ENCODE measurements at places on chromosomes 13 and 19. TPM values are rescaled to one million over a fixed set of nuclear protein-coding genes. Genes with fewer than 3 reads are reported as not detected.

GRCh38 chr19:55619286-55619685, 5.1 kb downstream of the ZNF784 start:
- DNase-seq, result no peak

DNA sequence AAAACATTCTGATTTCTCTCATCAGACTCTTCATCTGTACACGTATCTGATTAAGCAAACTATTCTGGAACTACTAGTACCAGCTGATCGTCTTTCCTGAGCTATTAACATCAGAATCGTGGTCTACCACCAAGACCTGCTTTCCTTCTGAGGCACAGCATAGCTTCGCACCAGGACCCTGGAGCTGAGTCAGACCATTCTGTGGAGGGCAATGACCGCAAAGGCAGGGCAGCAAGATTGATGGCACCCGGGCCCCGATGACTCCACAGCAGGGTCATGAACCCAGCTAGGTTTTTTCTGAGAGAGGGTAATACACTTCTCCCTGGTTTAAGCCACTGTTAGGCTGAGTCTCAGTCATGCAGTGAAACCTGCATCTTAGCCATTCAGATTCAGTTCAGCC, 158.7 kb upstream of the GPR12 start:
- DNase-seq, result no peak

GRCh38 chr19:45471931-45472562, 4.3 kb downstream of the FOSB start:
- no peak for DNase-seq

- no peak for DNase-seq
Measured at GRCh38 chr13:31168166-31168565, 6.5 kb upstream of the HSPH1 start.

DNA sequence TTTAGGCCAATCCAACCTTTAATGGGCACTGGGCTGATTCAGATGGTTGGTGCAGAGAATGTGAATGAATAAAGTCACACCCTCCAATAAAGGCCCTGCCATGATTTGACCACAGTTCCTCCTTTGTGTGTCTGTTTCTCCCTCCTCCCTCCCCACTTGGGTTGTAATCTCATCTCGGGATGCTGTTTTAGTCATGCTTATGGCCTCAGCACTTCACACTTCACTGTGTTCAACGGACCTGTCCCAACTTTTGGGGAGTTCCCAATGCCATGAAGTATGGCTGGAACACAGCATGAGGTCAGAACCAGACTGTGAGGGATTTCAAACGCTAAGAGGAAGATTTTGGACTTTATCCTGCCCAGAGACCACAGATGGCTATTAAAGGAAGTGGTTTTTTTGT, 5.6 kb upstream of the RAB8A start:
- DNase-seq, result no peak

DNA sequence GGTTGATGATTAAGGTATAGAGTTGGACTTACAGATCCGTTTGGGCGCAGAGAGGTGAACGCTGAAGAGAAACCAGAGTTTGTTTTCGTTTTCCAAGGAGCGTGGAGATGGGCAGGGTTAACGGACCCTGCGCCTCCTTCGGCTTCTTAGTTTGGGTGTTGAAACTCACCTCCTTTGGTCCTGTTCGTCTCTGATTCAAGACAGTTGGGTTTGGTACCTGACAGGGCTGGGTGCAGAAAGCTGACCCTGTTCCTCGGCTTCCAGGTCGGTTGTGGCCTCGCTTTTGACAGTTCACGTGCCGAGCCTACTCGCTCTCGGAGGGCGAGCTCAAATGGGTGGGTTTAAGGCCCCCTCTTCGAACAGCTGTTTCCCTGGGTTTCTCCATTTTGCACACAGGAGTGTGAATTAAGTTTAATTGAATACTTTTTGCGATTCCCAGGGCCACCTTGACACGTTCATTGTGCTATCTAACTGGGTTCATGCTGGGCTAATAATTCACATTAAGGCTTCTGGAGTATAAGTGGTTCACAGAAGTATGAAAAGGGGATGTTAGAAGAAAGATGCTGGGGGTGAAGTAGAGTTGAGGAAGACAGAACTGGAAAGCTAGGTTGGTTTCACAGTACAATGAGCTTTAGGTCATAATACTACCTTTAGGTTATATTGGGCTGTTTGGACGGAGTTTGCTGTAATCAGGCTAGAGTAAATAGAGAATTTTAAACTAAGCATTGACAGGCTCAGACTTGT, 638 bp downstream of the USPL1 start:
- no peak for DNase-seq

The CARM1 gene
- total RNA-seq, result 78.3 TPM

DNA sequence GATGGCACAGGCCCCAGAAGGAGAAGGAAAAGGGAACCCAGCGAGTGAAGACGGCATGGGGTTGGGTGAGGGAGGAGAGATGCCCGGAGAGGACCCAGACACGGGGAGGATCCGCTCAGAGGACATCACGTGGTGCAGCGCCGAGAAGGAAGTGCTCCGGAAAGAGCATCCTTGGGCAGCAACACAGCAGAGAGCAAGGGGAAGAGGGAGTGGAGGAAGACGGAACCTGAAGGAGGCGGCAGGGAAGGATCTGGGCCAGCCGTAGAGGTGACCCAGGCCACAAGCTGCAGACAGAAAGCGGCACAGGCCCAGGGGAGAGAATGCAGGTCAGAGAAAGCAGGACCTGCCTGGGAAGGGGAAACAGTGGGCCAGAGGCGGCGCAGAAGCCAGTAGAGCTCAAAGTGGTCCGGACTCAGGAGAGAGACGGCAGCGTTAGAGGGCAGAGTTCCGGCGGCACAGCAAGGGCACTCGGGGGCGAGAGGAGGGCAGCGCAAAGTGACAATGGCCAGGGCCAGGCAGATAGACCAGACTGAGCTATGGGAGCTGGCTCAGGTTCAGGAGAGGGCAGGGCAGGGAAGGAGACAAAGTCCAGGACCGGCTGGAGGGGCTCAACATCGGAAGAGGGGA, 1.1 kb downstream of the PPP1R12C start:
- DNase-seq, result peak; percentile 72
